B cell (primary cell): ENCODE measurements at places on chromosomes 16 and 17. TPM values are rescaled to one million over a fixed set of nuclear protein-coding genes. Genes with fewer than 3 reads are reported as not detected.

DNA sequence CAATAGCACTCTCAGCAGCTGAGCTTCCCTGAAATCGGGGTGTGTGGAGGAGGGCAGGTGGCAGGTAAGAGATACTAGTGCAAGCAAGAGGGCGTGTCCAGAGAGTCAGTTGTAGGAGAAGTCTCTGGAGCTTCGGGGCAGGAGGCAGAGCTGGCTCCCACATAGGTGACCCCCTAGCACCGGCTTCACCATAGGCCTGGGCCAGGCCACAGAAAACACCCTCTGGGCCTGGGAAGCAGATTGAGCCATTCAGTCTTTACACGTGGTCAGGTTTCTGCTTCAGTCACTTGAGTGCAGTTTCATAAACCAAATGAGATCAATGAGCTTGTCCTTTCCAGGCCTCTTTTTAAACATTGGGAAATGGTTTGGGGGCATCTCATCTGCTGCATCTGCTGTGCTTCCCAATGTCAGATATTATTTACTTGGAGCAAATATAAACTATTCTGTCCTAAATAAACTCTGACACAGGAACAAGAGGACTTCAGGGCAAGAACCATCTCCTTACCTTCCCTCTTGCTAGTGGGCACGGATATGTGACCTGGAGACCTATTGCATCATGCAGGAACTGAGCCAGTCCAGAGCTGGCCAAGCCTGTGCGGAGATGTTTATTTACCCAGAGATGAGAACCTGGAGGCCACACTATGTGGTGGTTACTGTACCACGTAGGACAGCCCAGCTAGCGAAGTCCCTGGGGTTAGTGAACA lies 16.1 kb downstream of the CCR7 start:
- peaks cover 75% of the 10 kb centered on the region for H3K4me1 ChIP-seq
- no peak overlapping the region for H3K4me3 ChIP-seq
- DNase-seq: peak; percentile 43
- H3K27ac ChIP-seq: no peak overlapping the region
- H3K36me3 ChIP-seq: no peaks in the 10 kb centered on the region

Gene NACA2
- not detected in 2 replicates for total RNA-seq

Gene VAT1L
- total RNA-seq: not detected in 2 replicates

Gene WNT9B
- not detected in 2 replicates for total RNA-seq

DNA sequence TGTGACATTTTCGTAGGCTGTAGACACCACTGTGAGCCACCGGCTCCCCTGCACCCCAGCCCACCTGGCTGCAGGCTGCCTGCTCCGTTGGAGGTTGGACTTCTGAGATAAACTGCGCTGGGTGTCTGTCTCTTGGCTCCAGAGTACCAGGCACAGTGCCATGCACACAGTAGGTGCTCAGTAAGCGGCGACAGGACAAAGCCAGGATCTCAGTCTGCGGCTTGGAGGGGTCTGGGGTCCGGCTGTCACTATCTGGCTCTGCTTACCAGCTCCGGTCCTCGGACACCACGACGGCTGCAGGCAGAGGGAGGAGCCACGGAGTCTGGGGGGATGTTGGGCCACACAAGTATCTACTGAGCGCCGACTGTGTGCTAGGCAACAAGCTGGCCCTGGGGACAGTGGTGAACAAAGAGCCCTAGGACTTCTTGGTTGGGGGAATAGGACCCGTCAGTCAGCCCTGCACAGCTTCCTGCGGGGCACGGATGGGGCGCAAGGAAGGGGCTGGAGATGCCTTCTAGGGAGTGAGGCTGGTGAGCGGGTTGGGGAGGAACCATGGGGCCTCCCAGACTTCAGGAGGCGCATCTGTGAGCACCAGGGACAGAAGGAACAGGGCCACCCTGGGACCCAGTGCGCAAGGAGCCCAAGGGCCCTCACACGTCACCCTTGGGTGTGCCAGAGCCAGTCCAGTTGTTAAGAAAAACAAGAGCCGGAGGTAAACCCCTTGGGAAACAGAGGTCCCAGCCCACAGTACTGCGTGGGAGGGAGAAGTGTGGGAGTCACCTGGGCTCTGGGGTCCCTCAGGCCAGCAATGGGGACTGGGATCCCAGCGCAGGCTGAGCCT lies 17.3 kb downstream of the JPH3 start:
- no peaks in the 10 kb centered on the region for H3K27me3 ChIP-seq
- no peak overlapping the region for H3K27ac ChIP-seq
- no peaks in the 10 kb centered on the region for H3K4me1 ChIP-seq
- H3K36me3 ChIP-seq: no peaks in the 10 kb centered on the region
- H3K4me3 ChIP-seq: no peak overlapping the region
- DNase-seq: no peak

DNA sequence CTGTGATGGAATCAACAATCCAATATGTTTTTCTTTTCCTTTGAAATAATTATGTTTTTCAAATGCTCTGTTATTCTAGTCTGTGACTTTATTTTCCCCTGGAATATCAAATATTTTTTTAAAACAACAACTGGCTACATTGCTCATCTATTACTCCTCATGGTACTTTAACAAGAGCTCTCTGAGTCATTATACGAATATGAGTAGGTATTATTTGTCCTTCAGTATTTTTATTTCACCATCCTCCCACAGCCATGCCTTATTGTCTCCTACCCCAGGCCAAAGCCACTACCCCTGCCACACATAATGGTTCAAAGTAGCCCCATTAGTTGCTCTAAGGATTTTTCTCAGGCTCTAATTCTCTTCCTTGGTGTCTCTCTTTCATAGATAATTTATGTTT lies 1572.3 kb downstream of the CDH8 start:
- H3K36me3 ChIP-seq: no peaks in the 10 kb centered on the region
- no peaks in the 10 kb centered on the region for H3K4me1 ChIP-seq
- H3K27me3 ChIP-seq: no peaks in the 10 kb centered on the region
- H3K4me3 ChIP-seq: no peak overlapping the region
- no peak overlapping the region for H3K27ac ChIP-seq

DNA sequence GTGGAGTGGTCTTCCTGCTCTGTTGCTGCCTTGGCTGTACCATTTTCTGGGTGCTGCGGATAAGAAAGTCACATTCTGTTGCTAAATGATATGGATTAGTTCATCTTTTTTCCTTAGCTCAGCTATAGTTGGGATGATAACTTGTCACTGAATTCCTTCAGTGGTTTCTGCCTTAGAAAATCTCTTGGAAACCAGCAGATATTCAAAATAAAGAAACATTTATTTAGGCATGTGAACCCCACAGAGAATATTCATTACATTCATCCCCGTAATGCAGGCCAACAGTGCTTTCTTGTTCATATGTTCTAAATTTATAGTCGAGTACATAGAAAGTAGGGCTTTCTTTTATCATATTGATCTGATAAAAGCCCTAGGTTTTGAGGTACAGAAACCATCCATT lies 151.3 kb downstream of the CYB561 start:
- H3K4me1 ChIP-seq: peaks cover 2% of the 10 kb centered on the region
- H3K4me3 ChIP-seq: no peak overlapping the region
- no peaks in the 10 kb centered on the region for H3K36me3 ChIP-seq
- no peak overlapping the region for H3K27ac ChIP-seq
- no peaks in the 10 kb centered on the region for H3K27me3 ChIP-seq
- DNase-seq: no peak

- no peak overlapping the region for H3K27ac ChIP-seq
- H3K36me3 ChIP-seq: no peaks in the 10 kb centered on the region
- no peak for DNase-seq
- H3K4me3 ChIP-seq: no peak overlapping the region
These were observed 11.4 kb downstream of the USP7 start for GRCh38 chr16:8952281-8952751.

GRCh38 chr17:22461460-22462145 lies 769.3 kb downstream of the KCNJ18 start:
- DNase-seq: no peak
- no peaks in the 10 kb centered on the region for H3K36me3 ChIP-seq
- H3K4me1 ChIP-seq: no peaks in the 10 kb centered on the region
- H3K4me3 ChIP-seq: no peak overlapping the region
- no peaks in the 10 kb centered on the region for H3K27me3 ChIP-seq

GRCh38 chr16:81610144-81610842 lies 165.7 kb downstream of the CMIP start:
- H3K27me3 ChIP-seq: no peaks in the 10 kb centered on the region
- no peak for DNase-seq
- H3K4me3 ChIP-seq: no peak overlapping the region
- H3K36me3 ChIP-seq: no peaks in the 10 kb centered on the region
- no peak overlapping the region for H3K27ac ChIP-seq
